Occipital lobe (tissue), 3 donors: ENCODE measurements at places on chromosomes 12 and 14. TPM values are rescaled to one million over a fixed set of nuclear protein-coding genes. Genes with fewer than 3 reads are reported as not detected.

DNA sequence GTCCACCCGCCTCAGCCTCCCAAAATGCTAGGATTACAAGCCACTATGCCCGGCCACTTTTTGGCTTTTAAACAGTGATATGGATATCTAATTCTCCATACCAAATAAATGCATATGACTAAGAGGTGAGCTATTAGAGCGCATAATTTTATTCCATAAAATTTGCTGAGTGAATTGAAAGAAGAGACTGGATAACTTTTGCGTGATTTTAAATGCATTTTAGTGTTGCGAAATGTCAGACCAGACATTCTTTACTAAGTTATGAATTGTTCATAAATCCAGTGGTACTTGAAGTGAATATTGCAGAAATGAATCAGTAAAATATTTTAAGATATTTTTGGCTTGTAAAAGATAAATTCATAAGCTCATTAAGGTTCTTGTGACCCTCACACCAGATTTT is 50.9 kb upstream of the DIP2B start:
- DNase-seq, result no peak

HIF1A gene
- total RNA-seq, result 140 TPM

IL31 gene
- total RNA-seq, result not detected

DNA sequence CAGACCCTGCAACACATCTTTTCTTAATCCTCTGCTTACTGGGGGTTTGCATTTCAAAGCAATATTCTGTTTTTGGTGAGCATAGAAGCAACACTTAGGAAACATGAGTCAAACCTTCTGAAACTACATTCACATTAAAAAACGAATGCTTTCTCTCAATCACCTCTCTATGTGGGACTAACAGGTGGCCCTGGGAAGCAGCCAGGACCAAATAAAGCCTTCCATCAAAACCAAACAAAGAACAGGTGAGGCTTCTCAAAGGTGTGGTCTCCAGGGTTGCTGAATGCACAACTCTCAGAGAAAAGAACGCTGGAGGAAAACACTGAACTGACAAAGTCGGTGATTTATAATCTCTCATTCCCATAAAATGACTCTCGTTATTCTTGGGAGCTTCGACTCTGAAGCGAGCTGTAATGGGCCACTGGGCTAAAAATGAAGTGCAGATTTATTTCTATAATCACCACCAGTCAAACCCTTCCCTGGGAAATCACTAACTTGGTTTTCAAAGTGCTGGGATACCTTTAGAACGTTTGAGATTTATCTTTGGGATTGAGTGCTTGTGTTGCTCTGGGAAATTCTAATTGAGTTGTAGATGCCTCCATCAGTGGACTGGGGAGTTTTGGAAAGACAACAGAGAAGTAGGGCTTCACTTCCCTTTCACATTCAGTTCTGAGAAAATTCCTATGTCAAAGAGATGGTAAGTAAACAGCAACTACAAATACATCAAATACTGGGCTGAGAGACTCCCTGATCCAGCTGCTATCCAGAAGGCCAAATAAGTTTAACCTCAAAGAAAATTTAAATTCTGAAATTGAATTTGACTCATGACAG is 262.0 kb upstream of the TMPO start:
- DNase-seq, result no peak

- no peak for DNase-seq
These were observed 229.9 kb downstream of the AKAP6 start for GRCh38 chr14:32559048-32559447.

- DNase-seq, result no peak
These were observed 193.6 kb upstream of the GARIN6 start for GRCh38 chr12:99453836-99454538.

GRCh38 chr14:80787876-80788275 is 153.7 kb downstream of the CEP128 start:
- no peak for DNase-seq

SLC17A8 gene
- 1.2 TPM for total RNA-seq

DNA sequence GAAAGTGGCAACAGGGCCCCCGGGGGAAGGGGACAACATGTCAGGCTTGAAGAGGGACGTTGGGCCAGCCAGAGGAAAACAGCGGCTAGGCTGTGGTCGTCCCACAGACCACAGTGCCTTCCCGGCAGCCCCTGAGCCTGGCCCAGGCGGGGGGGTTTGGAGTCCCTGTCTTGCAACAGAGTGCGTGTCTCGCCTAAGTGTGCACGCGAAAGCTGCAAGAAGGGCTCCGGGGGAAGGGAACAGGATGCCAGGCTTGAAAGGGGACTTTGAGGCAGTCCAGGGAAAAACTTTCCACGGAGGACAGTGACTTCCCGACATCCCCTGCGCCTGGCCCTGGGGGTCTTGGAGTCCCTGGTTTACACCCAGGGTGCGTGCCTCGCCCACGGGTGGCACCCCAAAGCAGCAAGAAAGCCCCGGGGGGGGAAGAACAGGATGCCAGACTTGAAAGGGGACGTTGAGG is 157.5 kb upstream of the ALG10B start:
- no peak for DNase-seq
